Central memory CD8-positive, alpha-beta T cell (primary cell): ENCODE measurements at places on chromosomes 1 and 21.

GRCh38 chr1:59342801-59343575, 46.1 kb downstream of the FGGY start:
- DNase-seq, result no peak

- no peak for DNase-seq
Measured at GRCh38 chr1:242524571-242525359, at the start of gene PLD5. Gene PLD5 (minus strand): TSS chr1:242524697.

GRCh38 chr21:45552696-45553391, 10.6 kb upstream of the SLC19A1 start:
- DNase-seq, result no peak

GRCh38 chr1:213389061-213389581, 338.1 kb downstream of the RPS6KC1 start:
- no peak for DNase-seq

GRCh38 chr1:41681331-41682098, 197.0 kb upstream of the EDN2 start:
- DNase-seq, result no peak

GRCh38 chr1:234398849-234399381, 25.7 kb downstream of the COA6 start:
- no peak for DNase-seq

DNA sequence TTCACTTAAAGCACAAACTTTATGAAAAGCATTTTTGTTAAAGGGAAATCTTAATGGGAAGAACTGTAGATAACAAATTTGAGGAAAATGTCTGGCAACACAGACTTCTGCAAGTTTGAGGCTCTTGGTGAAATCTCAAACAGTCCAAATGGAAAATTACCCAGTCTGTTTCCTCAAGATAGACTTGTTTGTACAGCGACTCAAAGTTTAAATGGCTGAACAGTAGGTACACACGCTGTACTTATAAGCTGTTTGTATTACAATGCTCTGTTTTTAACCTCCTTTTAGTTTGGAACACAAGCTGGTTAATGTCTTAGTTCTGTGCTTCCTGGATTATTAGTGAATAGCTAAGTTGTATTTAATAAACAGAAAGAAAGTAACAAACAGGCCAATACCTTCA, 217.1 kb downstream of the NFIA start:
- no peak for DNase-seq

DNA sequence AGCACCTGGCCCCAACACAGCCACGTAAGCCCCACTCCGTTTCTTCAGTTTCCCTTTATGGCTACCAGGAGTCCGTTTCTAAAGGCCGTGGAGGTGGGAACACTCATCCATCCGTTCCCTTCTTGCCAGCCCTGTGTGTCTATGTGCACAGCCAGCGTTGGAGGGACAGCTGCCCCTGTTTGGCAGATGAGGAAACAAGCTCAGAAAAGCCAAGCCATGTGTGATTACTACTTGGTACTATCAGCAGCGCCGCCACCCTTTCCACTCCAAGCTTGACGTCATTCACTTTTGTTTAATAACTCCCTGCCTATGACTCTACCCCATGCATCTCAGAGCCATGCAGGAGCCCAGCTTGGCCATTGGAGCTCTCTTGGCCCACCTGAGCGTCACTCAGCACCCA, 3.5 kb downstream of the LRP8 start:
- DNase-seq, result no peak

GRCh38 chr1:54254055-54254454, 54.1 kb downstream of the MRPL37 start:
- no peak for DNase-seq

DNA sequence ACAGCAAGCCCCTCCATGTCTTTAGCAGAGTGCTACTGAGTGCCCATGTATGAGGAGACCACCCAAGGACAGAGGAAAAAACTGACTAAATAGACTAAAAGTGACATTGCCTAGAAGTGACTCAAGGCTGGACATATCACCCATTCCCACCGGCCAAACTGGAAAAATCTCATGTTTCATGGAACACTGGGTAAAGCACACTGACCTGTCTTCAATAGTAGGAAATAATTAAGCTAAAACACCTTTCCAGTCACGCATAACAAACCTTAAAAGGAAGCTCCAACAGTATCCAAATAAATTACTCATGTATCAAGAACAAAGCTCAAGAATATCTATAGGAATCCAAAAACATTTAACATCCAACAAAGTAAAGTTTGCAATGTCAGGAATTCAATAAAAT, 120.4 kb downstream of the SNX7 start:
- no peak for DNase-seq

DNA sequence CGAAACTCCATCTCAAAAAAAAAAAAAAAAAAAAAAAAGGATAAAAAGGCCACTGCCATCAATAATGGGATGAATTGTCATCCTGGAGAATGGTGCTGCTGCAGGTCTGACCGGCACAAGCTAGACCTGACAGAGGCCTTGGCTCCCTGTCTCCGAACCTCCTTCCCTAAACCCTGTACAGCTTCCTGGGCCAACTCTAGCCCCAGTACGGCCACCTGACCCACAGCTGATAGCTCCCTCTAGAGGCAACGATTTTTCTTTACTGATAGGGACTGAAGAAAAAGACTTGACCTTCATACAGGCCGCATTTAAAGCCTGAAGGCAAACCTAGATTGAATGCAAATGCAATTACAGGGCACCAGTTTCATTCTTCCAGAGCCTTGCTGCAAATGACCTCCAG, 30.7 kb downstream of the NOL9 start:
- DNase-seq, result no peak

DNA sequence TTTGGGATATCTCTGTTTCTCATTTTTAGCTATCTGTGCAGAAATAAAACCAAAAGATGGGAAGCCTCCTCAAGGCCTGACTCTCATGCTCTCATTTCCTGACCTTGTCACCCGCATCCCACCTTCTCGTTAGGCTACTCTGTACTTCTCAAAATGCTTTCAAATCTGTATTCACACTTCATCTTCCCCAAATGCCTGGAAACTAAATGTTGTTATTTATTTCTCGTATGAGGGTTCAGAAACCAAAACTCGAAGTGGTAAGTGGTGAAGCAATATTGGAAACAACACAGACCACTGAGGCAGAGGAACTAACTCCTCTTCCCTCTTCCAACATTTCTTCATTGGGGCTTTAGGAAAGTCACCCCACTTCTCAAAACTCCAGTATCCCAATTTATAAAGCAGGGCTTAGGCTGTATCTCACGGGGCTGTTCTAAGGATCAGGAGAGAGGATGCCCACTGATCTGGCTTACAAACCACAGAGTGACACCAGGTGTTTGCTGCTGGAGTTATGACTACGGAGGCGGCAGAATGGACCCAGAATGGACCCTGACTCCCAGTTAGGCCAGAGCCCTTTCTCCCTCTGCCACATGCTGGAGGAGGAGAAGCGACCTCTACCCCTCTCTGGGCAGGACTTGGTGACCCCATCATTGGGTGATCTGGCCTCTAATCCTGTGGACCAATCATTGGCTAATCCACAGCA, 3.5 kb downstream of the SLAMF7 start:
- DNase-seq, result no peak

DNA sequence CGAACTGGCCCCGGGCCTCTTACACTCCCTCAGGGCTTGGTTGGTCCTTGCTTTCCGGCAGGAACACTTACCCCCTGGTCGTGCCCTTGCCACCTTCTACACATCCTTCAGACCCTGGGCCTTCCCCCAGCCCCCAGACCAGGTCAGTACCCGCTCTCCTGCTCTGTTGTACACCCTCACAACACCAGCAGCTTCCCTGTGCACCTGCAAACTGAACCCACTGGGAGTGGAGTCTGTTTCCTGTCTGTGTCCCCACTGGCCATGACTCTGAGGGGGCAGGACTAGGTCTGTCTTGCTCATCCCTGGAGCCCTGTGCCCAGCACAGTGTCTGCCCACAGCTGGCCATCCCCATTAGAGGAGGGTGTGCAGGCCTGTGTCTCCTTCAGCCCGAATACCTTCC, 2.1 kb upstream of the TMEM200B start:
- no peak for DNase-seq

DNA sequence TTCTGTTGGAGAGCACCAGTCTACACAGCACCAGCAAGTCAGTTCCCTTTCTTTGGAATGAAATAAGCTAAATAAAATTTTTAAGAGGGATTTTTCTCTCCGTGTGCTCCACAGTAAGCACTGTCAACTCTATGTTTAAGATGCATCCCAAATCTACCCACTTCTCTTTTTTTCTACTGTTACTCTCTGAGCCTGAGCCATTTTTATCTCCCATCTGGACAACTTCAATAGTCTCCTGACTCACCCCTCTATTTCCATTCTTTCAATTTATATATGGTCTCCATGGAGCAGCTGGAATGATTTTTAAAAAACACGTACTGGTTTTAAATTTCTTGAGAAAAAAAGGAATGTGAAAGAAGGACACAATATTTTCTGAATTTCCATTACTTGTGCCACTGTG, 24.7 kb upstream of the CCT8 start:
- no peak for DNase-seq
